ENCODE measurements at places on chromosomes 2 and 18.

- no peak for DNase-seq
These were observed 42.0 kb downstream of the TMEM182 start for GRCh38 chr2:102803897-102804217.

DNA sequence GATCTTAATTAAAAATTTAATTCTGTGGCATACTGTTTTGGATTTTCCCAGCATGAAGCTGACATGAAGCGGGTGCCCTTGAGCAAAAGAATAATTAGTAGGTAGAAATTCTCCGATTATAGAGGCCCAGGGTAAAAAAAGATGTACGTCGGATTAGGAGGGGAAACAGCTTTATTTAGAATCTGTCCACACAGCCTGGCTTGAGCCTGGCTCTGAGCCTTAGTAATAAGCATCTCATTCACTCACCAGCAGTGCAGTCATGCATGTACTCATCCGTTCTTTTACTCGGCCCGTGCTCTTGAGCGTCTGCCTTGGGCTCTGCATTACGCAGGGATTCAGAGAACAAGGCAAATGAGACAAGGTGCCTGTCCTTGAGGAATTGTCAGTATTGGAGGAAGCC, 219.3 kb downstream of the AGAP1 start:
- no peak for DNase-seq

DNA sequence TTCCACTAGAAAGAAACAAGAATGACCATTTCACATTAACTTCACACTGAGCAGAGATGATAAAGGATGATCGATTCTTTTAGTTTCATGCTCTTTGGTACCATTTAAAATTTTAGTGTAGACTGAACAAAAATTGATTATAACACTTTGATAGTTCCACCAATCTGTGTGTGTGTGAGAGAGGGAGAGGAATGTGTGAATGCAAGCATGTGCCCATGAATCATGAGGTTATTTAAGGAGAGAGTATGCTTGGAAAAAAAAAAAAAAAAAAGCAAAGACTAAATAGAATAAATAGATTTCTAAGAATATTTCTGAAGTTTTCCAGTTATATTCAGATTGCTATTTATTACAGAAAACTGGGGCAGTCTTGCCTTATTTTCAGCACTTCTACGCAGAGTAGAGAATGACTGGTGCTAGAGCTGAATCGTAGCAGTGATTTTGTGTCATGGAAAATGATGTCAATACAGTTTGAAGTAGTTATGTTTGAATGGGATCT, 900.8 kb downstream of the SLC4A3 start:
- no peak for DNase-seq

DNA sequence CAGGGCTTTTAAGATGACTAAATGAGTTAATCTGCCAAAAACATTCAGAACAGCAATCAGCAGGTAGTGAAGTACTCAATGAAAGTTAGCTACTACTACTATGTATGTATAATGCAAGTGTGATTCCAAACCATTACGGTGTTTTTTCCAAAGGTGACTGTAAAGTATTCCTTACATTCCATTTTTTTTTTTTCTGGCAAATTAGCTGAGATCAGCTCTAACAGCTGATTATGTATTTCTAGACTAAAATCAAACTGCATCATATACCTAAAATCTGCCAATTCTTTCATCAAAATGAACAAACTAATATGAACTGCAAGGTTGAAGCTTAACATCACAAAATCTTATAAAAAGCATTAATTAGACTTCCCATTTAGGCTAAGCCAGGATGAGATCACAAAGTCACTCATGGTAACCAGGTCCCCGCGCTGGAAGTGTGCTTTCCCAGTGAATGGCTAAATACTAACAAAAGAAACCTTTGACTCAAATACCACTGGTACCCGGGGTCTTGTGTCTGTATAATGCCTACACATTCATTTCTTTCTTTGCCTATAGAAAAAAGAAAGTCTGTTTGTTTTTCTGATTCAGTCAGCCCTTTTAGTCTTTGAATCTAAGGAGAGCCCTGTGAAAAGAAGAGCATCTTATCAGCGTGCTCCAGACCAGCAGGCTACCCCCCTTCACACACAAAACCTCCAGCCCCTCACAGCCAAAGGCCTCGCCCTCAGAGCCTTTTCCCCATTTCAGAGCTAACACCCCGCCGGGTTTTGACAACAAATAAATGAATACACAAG, 88.3 kb downstream of the RBMS1 start:
- DNase-seq, result no peak

DNA sequence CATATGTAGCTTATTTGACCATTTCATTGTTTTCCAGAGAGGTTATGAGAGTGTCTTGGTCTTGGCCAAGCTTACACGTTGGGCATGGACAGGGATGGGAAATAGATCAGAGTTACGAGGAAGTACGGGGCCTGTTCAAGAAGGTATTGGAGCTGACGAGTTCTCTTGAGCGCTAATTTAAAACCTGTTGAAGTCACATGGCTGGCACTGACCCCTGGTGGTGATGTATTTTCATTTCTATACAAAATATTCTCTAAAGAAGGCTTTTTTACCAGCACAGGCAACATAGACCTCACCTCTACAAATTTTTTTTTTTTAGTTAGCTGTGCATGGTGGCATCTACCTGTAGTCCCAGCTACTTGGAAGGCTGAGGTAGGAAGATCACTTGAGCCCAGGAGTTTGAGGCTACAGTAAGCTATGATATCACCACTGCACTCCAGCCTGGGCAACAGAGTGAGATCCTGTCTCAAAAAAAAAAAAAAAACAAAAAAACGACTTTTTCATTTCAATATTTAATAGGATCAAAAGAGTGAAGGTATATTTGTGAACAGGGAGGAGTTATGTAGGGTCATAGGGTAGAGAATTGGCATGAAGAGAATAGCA, 19.6 kb downstream of the UGP2 start:
- DNase-seq, result no peak

GRCh38 chr18:49142216-49142615, 191.5 kb upstream of the SMAD7 start:
- no peak for DNase-seq

GRCh38 chr18:63553081-63553480, 10.9 kb downstream of the SERPINB12 start:
- no peak for DNase-seq

- DNase-seq, result no peak
These were observed 11.2 kb upstream of the NCKAP1 start for GRCh38 chr2:183049420-183049819.

- DNase-seq, result no peak
These were observed 34.6 kb downstream of the RTP5 start for GRCh38 chr2:241904011-241904718.

GRCh38 chr2:111629983-111630382, 254.0 kb downstream of the ANAPC1 start:
- DNase-seq, result no peak

DNA sequence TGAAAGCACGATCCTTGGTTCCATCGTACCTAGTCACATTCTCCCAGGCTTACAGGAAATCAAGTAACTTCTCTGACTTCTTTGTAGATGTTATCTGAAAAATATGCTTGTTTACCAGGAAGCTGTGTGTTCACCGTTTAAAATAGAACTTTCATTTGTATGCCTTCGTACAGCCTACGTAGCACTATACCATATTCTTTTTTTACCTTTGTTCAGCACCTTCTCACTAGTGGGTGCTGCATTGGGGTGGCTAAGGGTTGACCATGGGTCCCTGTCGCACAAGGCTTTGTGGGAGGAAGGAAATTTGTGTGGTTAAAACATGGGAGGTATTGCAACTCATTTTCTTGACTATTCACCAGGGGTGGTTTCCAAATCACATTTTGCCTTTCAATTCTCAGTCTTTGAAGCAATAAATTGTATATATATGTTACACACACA, 16.6 kb downstream of the MALT1 start:
- no peak for DNase-seq

DNA sequence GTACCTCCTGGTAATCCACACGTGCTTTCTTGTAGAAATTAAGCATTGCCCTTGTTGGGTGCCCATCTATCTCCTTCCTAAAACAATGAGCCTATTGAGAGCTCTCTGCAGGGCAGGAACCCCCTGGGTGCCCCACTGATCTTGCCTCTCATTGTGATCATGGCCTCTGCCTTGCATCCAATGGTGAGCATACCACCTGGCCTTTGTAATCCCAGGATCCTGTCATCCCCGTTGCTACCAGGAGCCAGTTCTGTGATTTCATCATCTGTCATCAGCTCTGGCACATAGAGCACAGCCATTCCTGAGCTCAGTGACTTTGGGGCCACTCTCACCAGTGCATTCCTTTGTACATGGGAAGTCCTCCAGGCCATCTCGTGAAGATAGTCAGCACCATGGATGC, 381.0 kb upstream of the ID2 start:
- no peak for DNase-seq

DNA sequence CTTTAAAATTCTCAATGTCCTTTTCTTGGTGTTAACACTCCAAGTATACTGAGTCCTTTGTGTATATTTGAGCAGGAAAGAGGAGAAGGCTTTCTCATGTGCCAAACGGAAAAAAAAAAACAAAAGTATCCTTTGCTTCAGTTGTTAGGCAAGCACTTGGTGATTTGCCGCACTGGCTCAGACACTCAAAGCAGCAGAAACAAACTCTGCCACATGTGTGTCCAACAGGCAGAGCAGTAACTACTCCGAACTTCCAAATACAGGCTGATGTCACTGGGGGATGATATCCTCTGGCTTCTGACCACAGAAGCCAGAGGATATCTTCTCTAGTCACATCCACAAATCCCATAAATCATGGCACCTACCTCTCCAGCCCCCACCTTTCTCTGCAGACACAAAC, 108.0 kb upstream of the SALL3 start:
- no peak for DNase-seq

- DNase-seq, result no peak
These were observed 16.3 kb downstream of the PER2 start for GRCh38 chr2:238272156-238272555.

GRCh38 chr2:173760553-173760952, 204.6 kb downstream of the SP3 start:
- no peak for DNase-seq

GRCh38 chr2:27223416-27223815, 6.2 kb downstream of the CAD start:
- no peak for DNase-seq

- no peak for DNase-seq
These were observed 10.4 kb downstream of the HS6ST1 start for GRCh38 chr2:128308284-128308731.

- no peak for DNase-seq
These were observed 621.8 kb downstream of the LRP1B start for GRCh38 chr2:141508806-141509595.
